ENCODE measurements at places on chromosomes 5 and 9. TPM values are rescaled to one million over a fixed set of nuclear protein-coding genes. Genes with fewer than 3 reads are reported as not detected.

DNA sequence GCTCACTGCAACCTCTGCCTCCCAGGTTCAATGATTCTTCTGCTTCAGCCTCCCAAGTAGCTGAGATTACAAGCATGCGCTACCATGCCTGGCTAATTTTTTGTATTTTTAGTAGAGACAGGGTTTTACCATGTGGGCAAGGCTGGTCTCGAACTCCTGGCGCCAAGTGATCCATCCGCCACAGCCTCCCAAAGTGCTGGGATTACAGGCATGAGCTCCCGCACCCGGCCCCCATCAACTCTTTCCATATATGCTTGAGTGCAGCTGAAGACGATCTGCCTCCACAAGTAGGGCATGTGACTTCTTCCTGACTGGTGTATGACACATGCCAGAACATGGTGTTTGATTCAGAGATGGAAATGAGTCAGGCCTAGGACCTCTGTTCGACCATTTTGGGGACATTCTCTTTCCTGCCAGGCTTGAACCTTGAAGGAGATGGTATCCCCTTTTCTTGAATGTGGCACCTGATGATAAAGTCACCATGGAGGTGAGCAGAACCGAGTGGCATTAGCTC is 7.5 kb upstream of the CNOT6 start:
- peaks cover 4% of the 10 kb centered on the region for H3K27me3 ChIP-seq
- no peaks in the 10 kb centered on the region for H3K36me3 ChIP-seq
- no peaks in the 10 kb centered on the region for H3K4me1 ChIP-seq

GRCh38 chr9:98333703-98334582 is 78.5 kb upstream of the TBC1D2 start:
- no peak overlapping the region for H3K27ac ChIP-seq
- no peaks in the 10 kb centered on the region for H3K36me3 ChIP-seq
- H3K4me1 ChIP-seq = no peaks in the 10 kb centered on the region
- no peak overlapping the region for H3K4me3 ChIP-seq
- no peaks in the 10 kb centered on the region for H3K27me3 ChIP-seq

The GMCL2 gene
- not detected for total RNA-seq

The GDA gene
- total RNA-seq = not detected

The BRINP1 gene
- total RNA-seq = 0.27 TPM

GRCh38 chr5:169531631-169532030 is 51.9 kb upstream of the SPDL1 start:
- no peaks in the 10 kb centered on the region for H3K36me3 ChIP-seq
- ATAC-seq = no peak
- no peak overlapping the region for H3K4me3 ChIP-seq
- no peak overlapping the region for H3K27ac ChIP-seq
- H3K27me3 ChIP-seq = peaks cover 5% of the 10 kb centered on the region

DNA sequence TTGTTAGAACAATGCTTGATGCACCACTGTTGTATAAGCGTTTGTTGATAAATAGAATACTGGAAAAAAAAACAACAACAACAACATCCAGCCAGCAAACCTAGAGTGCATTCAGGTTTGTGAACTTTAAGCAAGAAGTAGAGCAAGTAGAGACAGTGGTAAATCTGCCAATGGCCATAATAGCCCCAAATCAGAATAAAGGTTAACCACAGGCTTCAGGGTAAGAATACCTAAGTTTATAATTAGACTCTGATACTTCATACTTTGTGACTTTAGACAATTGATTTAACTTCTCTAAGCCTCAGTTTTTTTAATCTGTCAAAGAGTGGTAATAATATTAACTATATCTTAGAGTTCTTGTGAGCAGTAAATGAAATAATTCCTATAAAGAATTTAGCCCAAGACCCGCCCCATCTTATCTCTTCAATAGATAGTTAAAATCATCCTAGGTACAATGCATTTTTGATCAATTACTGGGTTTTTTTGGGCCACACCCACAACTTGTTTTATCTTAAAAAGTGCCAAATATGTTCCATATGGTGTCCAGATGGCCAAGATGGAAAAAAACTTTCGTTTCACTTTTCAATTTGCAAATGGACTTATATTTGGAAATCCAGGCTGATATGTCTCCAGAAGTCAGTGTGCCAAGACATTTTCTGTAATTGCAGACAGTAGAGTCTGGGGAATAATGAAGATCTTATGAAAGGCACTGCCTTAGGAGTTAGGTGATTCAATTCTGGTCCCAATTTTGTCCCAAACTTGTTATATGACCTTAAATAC is 24.5 kb upstream of the DPYSL3 start:
- no peaks in the 10 kb centered on the region for H3K36me3 ChIP-seq
- no peak overlapping the region for H3K27ac ChIP-seq
- no peaks in the 10 kb centered on the region for H3K27me3 ChIP-seq
- peak; percentile 54 for ATAC-seq
- no peaks in the 10 kb centered on the region for H3K4me1 ChIP-seq
- H3K4me3 ChIP-seq = no peak overlapping the region

- no peak overlapping the region for H3K27ac ChIP-seq
- no peak for ATAC-seq
- no peak overlapping the region for H3K4me3 ChIP-seq
- no peaks in the 10 kb centered on the region for H3K27me3 ChIP-seq
- no peaks in the 10 kb centered on the region for H3K36me3 ChIP-seq
Measured at GRCh38 chr5:34669931-34670516, 13.9 kb downstream of the RAI14 start.

GRCh38 chr9:85900504-85901201 is 40.3 kb upstream of the NAA35 start:
- H3K36me3 ChIP-seq = peaks cover 6% of the 10 kb centered on the region
- H3K27me3 ChIP-seq = no peaks in the 10 kb centered on the region
- no peak for ATAC-seq

GRCh38 chr9:94639061-94639998 is at the start of gene FBP1:
FBP1 (minus strand) TSS chr9:94639518; CDS start chr9:94639310, 208 bp downstream.
- peaks cover 3% of the 10 kb centered on the region for H3K4me1 ChIP-seq
- no peaks in the 10 kb centered on the region for H3K36me3 ChIP-seq
- H3K27me3 ChIP-seq = peaks cover 22% of the 10 kb centered on the region
- H3K27ac ChIP-seq = peak within 1 kb of the TSS; percentile 26
- peak; percentile 65 for ATAC-seq

GRCh38 chr5:145855763-145856267 is 17.0 kb downstream of the GRXCR2 start:
- no peaks in the 10 kb centered on the region for H3K36me3 ChIP-seq
- H3K27me3 ChIP-seq = no peaks in the 10 kb centered on the region
- H3K4me1 ChIP-seq = no peaks in the 10 kb centered on the region
- peak; percentile 17 for ATAC-seq
- peak overlapping the region; percentile 78 for H3K27ac ChIP-seq

The PCDHA2 gene
- total RNA-seq = not detected

The ABHD17B gene
- 11.7 TPM for total RNA-seq

DNA sequence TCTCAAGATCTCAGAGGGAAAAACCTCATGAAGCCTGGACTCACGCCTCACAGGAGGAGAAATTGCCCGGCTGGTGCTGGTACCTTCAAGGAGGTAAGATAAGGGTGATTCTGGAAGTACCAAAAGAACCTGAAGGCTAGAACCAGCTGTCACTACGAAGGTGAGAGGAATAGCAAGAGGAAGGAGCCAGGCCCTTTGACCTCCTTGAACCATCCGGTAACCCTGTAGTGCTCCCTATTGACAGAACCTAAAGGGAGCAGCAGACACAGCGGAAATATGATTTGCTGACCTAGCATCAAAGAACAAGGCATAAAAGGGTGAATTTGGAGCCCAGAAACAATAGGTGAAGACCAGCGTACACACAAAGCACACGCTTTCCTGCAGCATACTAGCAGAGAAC is 92.2 kb downstream of the DOCK8 start:
- ATAC-seq = no peak
- no peaks in the 10 kb centered on the region for H3K36me3 ChIP-seq
- H3K27ac ChIP-seq = no peak overlapping the region

The EIF4E1B gene
- total RNA-seq = not detected

DNA sequence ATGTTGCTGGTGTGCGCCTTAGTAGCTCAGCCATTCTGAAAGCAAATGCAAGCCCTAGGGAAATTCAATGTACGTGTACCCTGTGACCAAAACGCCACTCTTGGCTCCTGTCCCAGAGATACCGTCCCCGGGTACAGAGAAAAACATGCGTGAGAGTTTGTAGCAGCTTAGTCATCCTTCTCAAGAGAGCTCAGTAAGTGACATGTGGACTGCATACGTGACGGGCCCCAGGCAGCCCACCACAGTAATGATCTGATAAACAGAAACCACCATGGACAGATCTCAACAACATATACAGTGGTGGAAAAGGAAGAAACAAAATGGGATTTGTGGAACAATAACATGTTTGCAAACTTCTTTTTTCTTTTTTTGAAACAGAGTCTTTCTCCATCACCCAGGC is 45.1 kb downstream of the S1PR3 start:
- no peaks in the 10 kb centered on the region for H3K27me3 ChIP-seq
- peaks cover 12% of the 10 kb centered on the region for H3K4me1 ChIP-seq
- H3K4me3 ChIP-seq = no peak overlapping the region
- H3K36me3 ChIP-seq = no peaks in the 10 kb centered on the region

The SLC36A3 gene
- not detected for total RNA-seq

DNA sequence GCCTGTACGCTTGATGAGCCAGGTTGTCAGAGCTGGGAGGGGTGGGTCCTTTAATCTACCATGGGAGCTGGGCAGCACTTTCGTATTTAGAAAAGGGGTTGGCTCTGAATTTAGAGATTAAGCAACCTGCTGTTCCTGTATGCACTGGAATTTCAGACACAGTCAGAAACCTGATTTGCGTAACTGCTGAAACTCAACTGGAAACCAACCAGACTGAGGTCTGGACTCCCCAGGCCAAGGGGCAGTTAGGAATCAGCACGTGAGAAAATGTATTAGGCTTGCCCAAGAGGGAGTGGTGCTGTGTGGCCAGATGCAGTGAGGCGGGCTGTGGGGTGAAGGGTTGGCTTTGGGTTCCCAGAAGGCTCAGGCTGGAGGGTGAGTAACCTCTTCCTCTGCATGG is 235.0 kb downstream of the GOLPH3 start:
- H3K36me3 ChIP-seq = no peaks in the 10 kb centered on the region
- H3K4me1 ChIP-seq = no peaks in the 10 kb centered on the region
- H3K27ac ChIP-seq = no peak overlapping the region
- ATAC-seq = peak; percentile 66
- H3K27me3 ChIP-seq = no peaks in the 10 kb centered on the region

GRCh38 chr5:57456531-57457135 is 26.0 kb downstream of the ACTBL2 start:
- no peaks in the 10 kb centered on the region for H3K36me3 ChIP-seq
- H3K27me3 ChIP-seq = no peaks in the 10 kb centered on the region
- no peak overlapping the region for H3K4me3 ChIP-seq
- H3K4me1 ChIP-seq = peaks cover 26% of the 10 kb centered on the region

The IFNA2 gene
- not detected for total RNA-seq

DNA sequence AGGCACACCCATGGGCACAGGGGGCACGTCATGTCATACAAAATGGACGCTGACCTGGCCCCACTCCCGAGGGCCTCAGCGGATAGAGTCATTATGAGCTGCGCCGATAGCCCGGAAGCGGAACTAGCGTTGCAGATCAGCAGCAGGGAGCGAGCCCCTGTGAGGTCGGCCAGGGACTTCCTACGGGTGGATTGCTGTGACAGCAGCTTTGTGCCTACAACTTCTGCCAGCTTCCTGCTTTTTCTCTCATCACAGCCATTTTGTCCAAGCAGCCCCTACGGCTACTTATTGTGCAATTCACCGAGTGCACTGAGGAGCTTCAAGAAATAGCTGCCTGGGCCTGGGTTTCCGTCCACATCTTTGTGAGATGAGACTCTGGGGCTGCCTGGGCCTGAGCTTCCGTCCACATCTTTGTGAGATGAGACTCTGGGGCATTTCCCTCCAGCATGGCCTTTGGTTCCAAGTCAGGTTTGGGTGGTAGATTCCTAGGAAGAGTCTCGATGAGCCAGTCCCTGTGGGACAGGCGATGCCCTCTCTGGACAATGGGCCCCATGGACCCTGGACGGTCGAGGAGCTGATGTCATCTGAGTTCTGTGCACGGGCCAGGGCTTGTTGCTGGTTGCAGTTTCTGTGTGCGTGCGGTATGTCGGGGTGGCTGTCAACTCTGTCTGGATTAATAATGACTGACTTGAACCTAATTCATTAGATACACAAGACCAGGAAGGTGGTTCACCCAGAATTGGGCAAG is 67.0 kb upstream of the GNE start:
- no peaks in the 10 kb centered on the region for H3K36me3 ChIP-seq
- peaks cover 4% of the 10 kb centered on the region for H3K27me3 ChIP-seq
- no peaks in the 10 kb centered on the region for H3K4me1 ChIP-seq
- H3K4me3 ChIP-seq = no peak overlapping the region
- no peak for ATAC-seq
- no peak overlapping the region for H3K27ac ChIP-seq

DNA sequence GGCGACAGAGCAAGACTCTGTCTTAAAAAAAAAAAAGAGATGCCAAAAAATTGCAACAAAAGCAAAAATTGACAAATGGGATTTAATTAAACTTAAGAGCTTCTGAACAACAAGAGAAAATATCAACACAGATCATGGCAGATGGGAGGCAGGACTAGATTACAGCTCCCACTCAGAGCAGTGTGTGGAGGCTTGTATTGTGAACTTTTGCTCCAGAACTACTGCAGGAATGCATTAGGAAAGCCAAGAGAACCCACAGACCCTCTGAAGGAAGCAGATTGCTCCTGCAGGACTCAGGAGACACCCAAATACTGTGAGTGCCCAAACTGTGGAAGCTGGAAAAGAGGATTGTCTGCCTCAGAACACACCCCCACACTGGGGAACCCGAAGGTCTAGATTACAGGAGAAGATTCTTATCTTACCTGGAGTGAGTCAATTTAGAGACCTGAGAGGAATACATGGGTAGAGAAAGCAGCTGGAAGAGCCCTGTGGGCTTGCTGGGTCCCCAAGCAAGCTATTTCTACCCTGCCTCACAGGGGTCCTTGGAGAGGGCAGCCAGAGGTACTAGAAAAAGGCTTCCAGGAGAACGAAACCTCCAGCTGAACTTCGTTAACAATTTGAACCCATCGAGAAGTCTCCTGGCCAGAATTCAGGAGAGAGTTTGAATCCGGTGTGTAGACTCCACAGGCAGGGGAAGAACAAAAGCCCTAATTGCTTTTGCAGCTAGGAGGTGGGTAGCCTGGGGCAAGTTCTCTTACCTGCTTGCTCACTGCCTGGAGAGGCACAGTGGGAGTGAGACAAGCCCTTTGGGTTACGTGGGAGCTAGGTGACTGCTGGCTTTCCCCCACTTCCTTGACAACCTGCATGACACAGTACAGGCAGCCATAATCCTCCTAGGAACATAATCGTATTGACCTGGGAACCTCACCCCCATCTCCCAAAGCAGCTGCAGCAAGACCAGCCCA is 593.4 kb upstream of the RGMB start:
- no peaks in the 10 kb centered on the region for H3K27me3 ChIP-seq
- no peak overlapping the region for H3K4me3 ChIP-seq
- ATAC-seq = no peak
- no peak overlapping the region for H3K27ac ChIP-seq

The ARL14EPL gene
- total RNA-seq = not detected

The PLPP7 gene
- total RNA-seq = 12.9 TPM

The ZNF658 gene
- 8.2 TPM for total RNA-seq

All from gastroesophageal sphincter (tissue), 4 donors.